ENCODE measurements at places on chromosomes 12 and 14.
A peak's percentile ranks its signal among the peaks of the same experiment; 100 is the strongest.

- DNase-seq, result no peak
Observed at GRCh38 chr12:87406926-87407325, 622.3 kb downstream of the C12orf50 start.

DNA sequence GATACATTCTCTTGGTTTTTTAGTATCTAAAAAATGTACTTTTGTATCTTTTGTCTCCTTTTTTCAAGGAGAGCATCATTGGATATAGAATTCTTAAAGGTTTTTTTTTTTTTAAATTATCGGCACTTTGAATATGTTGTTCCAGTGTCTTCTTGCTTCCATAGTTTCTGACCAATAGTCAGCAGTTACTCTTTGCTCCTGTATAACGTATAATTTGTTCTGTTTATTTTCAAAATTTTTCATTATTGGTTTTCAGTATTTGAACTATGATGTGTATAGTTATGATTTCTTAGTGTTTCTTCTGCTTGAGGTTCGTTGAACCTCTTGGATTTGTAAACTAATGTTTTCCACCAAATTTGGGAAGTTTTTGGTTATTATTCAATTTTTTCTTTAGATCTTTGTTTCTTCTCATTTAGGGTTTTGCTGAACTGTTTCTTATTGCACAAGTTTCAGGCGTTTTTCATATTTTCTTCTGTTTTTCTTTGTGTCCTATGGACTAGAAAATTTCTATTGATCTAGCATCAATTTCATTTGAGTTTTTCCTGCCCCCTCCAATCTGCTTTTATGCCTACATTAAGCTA, 93.9 kb downstream of the PLBD1 start:
- DNase-seq, result no peak

DNA sequence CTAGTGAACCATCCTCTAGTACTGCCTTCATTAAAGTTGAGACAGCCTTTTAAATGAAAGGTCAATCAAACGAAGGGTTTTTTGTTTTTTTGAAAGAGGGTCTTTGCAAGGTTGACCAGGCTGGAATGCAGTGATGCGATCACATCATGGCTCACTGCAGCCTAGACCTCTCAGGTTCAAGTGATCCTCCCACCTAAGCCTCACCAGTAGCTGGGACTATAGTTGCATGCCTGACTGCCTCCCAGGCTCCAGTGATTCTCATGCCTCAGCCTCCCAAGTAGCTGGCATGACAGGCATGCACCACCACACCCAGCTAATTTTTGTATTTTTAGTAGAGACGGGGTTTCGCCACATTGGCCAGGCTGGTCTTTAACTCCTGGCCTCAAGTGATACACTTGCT, 114.6 kb upstream of the SINHCAF start:
- no peak for DNase-seq

- no peak for DNase-seq
Observed at GRCh38 chr12:124490584-124491305, 76.7 kb downstream of the NCOR2 start.

DNA sequence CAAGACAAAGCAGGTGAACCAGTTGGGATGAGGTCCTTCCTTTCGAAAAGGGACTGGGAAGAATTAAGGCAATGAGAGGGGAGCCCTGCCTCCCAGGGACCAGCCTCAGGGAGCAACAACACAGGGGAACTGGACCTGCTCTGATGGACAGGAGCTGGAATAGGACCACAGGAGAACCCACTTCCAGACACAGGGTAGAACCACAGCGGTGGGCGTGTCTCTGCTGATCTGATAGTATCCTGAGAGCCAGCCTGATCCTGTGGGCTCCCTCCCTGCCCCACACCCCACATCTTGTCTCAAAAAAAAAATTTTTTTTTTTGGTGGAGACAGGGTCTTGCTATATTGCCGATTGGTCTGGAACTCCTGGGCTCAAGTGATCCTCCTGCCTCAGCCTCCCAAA, 13.6 kb upstream of the PLEK2 start:
- DNase-seq, result no peak

- no peak for DNase-seq
Observed at GRCh38 chr14:30158299-30158698, 230.7 kb upstream of the PRKD1 start.

GRCh38 chr14:37972941-37973887, 234.5 kb upstream of the SSTR1 start:
- DNase-seq, result no peak

GRCh38 chr12:61213646-61214045, 1046.6 kb upstream of the USP15 start:
- DNase-seq, result no peak

- DNase-seq, result no peak
Observed at GRCh38 chr12:130074661-130075406, 87.4 kb upstream of the FZD10 start.

GRCh38 chr12:41407232-41407799, 219.2 kb downstream of the PDZRN4 start:
- no peak for DNase-seq

GRCh38 chr12:94100990-94101737, 47.2 kb upstream of the PLXNC1 start:
- peak; percentile 67 for DNase-seq

DNA sequence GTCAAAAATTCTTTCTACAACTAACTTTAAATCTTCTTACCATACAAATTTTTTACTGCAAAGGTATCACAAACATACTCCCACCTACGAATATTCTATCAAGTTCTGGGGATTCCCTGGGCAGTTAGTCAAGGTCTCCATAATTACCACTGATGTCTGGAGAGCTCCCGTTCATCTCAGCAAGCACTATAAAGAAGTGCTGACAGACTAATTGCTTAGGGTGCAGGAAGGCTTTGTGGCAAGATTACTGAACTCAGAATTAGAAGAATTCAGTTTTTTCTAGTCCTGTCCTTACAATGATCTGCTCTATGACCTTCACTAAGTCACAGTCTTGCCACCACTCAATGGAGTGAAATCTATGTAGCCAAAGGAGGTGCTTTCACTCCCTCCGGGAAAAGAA, 61.5 kb downstream of the DUSP16 start:
- DNase-seq, result no peak

GRCh38 chr12:25518512-25518911, 34.6 kb downstream of the LMNTD1 start:
- no peak for DNase-seq

GRCh38 chr12:22190-22529, 44.4 kb upstream of the IQSEC3 start:
- no peak for DNase-seq

DNA sequence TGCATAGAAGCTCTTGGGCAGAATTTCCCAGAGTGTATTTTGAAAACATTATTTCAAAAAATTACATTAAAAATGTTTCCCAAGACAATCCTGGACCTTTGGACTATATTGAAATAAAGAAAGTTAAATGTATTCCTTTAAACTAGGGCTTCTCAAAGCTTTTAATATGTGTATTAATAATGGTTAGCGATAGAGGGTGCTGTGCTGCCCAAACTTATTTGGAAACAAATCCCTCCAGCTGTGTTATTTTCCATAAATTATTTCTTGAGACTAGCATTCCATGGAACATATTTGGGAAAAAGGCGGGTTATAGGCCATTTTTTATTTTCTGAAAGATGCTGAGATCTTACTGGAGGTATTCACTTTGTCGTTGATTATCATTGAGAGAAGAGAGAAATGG, 397.8 kb upstream of the MIS18BP1 start:
- no peak for DNase-seq

GRCh38 chr12:24228371-24228770, 278.9 kb upstream of the SOX5 start:
- no peak for DNase-seq

GRCh38 chr12:65277994-65278575, 398 bp upstream of the MSRB3 start:
- DNase-seq, result no peak

- no peak for DNase-seq
Observed at GRCh38 chr12:124548854-124549378, 18.5 kb downstream of the NCOR2 start.

- DNase-seq, result no peak
Observed at GRCh38 chr14:94282991-94283723, 9.9 kb downstream of the SERPINA10 start.

DNA sequence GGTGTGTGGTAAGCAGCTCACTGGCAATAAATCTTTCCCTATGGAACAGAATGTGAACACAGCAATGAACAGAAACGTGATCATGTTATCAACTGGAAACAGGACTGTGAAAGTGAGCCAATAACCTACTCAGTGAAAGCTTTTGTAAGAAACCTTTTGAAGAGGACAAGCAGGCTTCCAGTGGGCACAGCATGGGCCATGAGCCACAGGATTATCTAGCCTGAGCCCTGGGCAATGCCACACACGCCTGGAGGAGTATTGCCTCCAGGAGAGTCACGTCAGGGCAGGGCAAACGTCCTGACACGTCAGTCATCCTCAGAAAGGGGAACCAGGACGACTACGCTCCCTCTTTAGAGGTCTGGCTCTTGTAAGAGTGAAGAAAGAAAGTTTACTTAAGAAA, 32.3 kb downstream of the NRDE2 start:
- DNase-seq, result no peak

- no peak for DNase-seq
Observed at GRCh38 chr12:26195641-26196420, 458 bp downstream of the SSPN start.
